ENCODE measurements at places on chromosomes 16 and 17.

DNA sequence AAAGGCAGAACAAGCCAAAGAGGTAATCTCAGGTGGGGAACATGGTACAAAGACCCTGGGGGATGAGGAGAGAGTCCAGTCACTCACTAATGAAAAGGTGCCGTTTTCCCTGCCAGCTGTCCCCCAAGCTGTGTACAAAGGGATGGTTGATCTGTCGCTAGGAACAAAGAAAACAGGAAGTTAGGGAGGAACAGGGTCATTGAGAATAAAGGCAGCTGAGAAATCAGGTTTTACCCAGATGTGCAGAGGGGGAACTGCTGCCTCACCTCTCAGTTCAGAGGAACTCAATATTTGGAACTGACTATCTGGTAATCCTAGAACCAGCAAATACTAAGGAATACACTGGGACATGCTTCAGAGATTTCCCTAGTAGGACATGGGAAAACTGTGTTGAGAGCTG lies 1.5 kb downstream of the RSKR start:
- DNase-seq: no peak

DNA sequence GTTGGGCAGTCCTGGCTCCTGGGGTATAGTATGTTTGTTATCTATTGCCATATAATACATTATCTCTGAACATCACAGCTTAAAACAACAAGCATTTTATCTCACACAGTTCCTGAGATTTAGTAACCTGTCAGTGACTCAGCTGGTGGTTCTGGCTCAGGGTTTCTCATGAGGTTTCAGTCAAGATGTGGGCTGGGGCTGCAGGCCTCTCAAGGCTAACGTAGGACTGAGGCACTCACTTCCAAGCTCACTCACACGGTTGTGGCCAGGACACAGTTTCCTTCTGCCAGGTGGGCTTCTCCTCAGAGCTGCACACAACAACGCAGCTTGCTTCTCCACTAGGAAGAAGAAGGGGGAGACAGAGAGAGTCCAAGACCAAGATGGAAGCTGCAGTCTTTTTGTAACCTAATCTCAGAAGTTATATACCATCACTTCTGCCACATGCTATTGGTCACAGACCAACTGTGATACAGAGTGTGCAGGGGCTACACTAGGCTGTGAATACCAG lies 10.3 kb upstream of the MED13 start:
- DNase-seq: peak; percentile 23

DNA sequence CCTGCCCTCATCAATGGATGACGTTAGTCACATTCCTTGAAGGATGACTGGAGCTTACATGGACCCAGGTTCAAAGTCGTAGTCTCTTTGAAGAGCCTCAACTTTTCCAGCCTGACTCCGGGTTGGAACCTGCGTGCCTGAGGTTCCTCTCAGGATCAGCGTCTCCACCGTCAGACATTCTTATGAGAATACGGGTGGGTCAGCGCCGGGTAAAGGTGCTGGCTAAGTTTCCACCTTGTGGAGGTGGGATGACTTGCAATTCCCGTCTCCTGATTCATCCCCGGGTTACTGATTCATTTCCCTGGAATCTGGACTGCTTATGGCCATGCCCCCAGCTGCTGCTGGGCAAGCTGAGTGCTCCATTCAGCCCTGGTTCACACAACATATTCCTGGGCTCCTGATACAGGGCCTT lies 38.9 kb upstream of the CMIP start:
- no peak for DNase-seq

DNA sequence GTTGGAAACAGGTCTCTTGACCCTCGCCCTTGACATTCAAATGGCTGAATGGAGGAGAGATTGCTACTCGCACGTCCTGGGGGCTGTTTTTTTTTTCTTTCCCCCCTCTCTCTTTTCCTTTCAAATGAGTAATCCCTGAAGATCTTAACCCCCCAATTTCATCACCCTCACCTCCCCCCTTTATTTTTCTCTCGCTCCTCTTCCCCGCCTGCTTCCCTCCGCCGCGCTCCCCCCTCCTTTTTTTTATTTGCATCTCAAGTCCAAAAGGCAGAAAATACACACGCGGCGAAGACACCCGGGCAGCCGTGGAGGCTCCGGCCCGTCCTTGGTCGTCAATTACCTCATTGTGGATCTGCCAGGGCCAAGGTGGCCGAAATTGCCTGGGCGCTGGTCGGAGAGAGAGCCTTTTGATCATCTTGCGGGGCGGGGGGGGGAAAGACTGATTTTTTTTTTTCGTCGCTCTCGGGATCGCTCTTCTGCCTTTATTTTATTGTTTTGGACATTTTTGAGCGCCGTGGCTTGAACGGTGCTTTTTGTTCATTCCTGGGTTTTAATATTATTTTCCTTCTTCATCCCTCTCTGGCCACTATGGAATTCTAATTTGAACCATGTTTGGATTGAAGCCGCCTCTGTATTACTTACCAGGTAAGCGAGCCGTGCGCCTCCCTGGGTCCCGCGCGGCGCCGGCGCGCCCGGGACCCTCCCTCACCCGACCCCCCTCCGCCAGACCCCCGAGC lies 57.2 kb upstream of the GSE1 start:
- no peak for DNase-seq

DNA sequence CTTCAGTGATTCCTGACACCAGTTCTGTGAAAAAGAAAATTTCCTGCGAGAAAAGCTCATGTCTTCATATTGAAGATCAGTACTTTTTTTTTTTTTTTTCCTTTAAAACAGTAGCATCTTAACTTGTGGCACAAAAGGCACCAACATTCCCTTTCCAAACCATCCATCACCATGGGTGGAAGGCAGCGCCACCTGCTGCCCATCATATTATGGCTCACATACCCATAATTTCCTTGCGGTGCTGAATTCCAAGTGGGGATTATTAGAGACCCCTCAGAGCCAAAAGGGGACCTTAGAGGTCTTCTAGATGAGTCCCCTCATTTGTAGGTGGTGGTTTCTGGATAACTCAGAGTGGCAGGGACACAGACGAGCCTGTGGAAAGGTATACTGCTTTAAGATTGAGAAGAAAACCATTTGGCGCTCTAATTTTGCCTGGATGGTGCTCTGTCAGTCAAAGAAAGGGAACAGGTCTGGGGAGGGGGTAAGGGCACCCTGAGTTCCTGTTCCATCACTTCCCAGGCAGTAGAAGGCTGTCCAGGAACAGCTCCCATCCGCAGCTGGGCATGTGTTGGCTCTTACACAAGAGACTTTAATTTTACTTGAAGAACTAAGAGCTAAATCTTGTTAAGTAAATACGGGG lies 7.9 kb upstream of the SOST start:
- DNase-seq: no peak

DNA sequence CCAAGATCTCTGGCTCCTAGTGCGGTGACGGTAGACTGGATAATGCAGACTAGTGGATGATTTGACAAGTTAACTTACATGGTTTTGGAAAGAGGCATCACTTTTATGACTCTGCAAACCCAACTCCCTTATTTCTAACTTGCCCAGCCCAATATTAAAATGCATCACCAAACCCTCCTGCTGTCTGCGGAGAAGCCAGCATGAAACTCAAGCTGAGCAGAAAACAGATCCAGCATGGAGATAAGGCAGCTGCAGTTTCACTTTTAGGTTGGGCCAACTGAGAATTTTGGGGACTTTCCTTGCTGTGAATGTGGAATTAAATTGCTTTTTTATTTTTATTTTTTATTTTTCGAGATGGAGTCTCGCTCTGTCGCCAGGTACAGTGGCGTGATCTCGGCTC lies 27.8 kb downstream of the CDH1 start:
- DNase-seq: no peak

- no peak for DNase-seq
These were observed 126.9 kb upstream of the TNRC6C start for GRCh38 chr17:77831474-77832179.

GRCh38 chr17:41547378-41547841 lies 19.3 kb upstream of the KRT19 start:
- DNase-seq: no peak

DNA sequence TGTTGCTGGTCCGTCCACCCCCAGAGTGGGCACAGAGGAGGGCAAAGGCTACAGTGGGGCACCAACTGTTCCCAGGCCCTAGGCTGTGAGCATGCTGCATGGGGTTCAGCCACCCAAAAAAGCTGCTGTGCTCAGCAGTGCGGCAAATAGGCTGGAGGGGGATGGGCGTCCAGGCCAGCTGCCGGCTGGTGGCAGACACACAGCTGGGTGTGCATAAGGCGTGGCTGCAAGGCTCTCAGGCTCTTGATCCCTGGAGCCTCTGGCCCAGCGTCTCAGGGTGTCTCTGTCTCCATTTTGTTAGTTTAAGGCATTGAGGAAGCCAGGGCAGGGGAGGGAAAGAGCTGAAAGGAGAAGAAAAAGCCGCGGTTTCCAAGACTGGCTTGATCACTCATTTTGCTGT lies 8.8 kb downstream of the RPL19 start:
- no peak for DNase-seq

DNA sequence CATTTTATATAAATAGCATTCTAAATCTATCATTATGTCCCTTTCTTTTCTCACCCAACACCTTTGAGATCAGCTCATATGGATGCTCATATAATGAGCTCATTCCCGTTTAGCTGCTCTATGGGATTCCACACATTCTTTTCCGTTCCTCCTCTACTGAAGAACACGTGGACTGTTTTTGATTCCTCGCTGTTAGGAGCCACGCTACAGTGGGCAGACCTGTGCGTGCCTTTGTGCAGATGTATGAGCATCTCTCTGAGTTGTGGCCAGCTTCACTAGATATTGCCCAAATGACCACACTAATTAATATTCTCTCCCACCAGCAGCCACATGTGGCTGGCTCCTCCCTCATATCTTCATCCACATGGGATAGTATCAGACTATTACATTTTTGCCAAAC lies 6.0 kb upstream of the TNFRSF13B start:
- no peak for DNase-seq

DNA sequence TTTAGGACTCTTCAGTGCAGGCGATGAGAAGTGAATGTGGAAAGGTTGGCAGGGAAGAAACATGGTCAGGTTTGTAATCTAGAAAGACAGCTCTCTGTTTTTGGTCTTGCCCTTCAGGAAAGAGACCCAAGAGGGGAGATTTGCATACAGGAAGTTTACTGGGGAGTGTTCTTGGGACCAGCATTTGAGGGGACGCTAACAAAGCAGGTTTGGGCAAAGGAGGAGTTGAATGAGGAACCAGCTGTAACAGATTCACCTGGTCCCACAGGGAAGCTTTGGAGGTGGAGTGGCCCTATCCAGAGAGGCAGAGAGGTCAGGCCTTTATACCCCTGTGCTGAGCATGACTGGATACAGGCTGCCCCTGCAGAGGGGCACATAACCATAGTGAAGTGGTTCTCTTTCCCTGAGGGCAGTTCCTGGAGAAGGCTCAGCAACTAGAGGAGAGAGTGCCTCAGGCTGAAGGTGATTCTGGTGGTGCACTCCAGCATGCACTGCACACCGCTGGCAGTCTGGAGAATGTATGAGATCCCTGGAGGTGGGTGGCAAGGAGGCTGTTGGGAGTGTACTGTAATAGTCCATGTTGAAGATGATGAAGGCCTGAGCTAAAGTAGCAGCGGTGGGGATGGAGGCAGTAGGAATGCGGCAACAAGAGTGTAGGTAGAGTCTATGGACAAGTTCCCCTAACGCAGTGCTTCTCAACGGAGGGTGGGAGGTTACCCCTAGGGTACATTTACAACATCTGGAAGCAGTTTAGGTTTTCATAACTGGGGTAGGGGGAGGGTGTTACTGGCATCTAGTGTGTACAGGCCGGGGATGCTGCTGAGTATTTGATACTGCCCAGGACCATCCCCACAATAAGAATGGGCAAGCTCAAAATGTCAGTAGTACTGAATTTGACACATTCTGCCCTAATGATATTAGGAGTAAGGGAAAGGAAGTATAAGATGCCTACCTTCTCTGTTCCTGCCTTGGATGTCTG lies 37.2 kb downstream of the MAP2K6 start:
- DNase-seq: no peak

DNA sequence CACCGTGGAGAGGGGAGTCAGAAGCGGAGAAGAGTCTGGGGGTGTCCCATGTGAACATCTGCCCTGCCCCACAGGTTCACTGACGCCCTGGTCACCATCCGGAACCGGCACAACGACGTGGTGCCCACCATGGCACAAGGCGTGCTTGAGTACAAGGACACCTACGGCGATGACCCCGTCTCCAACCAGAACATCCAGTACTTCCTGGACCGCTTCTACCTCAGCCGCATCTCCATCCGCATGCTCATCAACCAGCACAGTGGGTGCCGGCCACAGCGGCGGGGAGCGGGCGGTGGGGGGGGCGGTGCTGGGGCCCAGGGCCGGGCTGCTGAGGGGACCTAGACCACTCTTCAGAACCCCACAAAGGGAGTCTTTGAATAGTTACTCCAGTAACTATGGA lies 10.7 kb downstream of the PDK2 start:
- DNase-seq: no peak

- DNase-seq: no peak
These were observed 264.5 kb downstream of the FTO start for GRCh38 chr16:53968454-53968853.

GRCh38 chr17:64084940-64085649 lies 44.8 kb downstream of the ERN1 start:
- DNase-seq: no peak

Measured in stimulated activated CD8-positive, alpha-beta memory T cell treated with anti-CD3 and anti-CD28 coated beads, Interleukin-15, amount 100 ng/mL, for 48 hours (primary cell).